CD4-positive, alpha-beta T cell treated with Interleukin-10 for 1 hour (primary cell): ENCODE measurements at places on chromosomes 1 and 21.

DNA sequence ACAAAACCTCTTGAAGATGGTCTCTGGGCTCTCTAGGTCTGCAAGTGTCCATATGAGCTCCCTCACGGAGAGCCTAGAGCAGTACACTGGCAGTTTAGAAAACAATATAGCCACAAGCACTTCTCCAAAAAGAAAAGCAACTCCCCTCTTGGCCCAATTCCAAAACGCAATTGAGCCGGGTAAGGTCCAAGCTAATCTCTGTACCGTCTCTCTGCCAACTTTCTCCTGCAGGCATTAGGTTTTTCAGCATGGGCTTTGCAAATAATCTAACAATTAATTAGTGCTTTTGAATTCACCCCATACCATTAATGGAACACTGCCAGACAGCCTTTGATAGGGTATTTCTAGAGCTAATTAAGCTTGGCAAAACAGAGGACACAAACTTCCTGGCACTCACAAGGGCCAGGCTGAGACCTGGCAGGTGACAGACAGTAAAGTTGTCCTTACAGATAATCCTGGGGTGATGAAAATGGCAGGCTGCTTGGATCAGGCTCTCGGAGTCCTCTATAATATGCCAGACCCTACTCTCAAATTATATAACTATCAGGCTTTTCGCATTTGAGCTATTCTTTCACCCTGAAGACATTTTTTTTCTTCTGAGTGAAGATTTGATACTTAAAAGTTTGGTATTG, 39.8 kb downstream of the TGFBR3 start:
- DNase-seq: no peak

DNA sequence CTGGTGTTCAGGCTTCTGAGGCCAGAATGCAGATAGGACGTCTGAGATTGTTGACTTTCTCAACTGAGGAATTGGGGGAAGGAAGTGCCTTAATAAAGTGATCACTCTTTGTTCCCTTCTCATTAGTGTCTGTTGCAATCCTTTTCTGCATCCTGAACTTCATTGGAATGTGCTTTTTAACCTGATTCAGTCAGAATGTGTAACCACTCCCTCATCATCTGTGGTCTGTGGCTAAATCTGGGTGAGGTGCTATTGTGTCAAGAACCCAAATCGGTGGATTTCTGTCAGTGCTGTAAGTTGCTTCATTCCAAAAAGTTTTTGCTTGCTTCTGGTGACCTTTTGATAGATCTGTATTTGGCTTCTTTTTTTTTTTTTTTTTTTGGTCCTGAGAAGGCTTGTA, 38.2 kb downstream of the ARID1A start:
- peak; percentile 39 for DNase-seq

- no peak for DNase-seq
Observed at GRCh38 chr1:176043537-176043936, 163.5 kb downstream of the COP1 start.

- DNase-seq: no peak
Observed at GRCh38 chr1:85898861-85899260, 190.6 kb upstream of the ZNHIT6 start.

- no peak for DNase-seq
Observed at GRCh38 chr1:10528066-10529014, 53.6 kb downstream of the PEX14 start.

- DNase-seq: no peak
Observed at GRCh38 chr21:15020797-15021196, 44.0 kb downstream of the NRIP1 start.

DNA sequence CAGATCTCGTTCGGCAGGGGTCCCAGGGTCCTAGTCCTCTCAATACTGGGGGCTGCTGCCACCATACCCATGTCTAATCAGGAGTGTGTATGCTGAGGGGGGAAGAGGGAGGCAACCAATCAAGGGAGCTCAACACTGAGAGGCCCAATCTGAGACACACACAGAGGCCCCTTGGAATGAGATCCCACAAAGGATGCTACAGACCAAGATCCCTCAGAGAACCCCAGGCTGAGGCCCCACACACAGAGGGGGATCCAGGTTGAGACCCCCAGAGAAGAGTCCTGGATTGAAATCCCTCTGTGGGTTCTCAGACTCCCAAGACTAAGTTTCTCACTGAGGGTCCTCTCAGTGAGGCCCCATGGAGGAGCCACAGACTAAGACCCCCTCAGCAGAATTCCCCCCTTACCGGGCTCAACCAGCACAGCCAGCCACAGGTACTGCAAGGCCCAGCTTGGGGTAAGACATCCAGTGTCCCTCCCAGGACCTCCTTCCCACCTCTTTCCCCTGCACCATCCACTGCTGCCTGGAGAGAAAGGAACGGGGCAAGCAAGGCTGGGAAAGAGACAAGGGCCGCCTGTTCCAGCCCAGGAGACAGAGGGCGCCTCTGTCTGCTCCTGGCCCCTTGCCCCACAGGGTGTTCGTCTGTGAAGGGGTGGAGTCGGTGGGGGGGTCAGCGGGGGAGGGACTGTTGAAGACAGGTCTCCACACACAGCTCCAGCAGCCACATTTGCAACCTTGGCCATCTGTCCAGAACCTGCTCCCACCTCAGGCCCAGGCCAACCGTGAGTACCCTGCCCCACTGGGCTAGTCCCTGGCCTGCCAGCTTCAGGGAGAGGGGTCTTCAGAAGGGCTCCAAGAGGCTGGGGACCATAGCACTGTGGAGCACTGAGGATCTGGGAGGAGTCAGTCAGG, at the start of gene S100A1:
TSS of gene S100A1 (plus strand) at position 720 of the 912 bp plus-strand sequence. CDS start 2,088 bp downstream, outside the sequence.
- no peak for DNase-seq

- DNase-seq: no peak
Observed at GRCh38 chr1:220906561-220907334, 27.5 kb downstream of the HLX start.

DNA sequence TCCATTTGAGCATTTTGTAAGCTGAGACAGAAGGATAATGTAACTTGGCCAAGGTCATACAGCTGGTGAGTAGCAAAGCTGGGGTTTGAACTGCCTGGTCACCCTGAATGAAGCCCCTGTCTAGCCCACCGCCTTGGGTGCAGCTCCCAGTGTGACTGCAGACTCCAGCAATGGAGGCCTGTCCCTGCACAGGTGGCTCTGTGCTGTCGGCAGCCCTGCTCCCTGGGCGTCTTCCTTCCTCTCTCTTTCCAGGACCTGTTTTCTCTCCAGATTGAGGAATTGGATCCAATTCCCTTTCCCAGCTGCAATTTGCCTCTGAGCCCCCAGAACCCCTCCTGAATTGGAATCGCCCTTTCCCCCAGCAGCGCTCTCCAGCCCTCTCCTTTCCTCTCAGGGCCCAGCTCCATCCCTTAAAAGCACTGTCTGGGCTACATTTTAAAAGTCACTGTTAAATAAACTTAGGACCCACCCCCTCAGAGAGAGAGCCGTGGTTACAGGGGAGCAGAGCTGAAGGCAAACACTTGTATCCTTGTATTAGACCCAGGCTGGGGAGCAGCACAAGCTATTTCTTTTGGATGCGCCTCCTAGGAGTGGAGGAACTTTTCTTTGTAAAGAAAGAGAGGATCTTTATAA, 161.4 kb upstream of the LMO4 start:
- DNase-seq: no peak

GRCh38 chr21:39345440-39345839, 3.4 kb downstream of the HMGN1 start:
- no peak for DNase-seq

DNA sequence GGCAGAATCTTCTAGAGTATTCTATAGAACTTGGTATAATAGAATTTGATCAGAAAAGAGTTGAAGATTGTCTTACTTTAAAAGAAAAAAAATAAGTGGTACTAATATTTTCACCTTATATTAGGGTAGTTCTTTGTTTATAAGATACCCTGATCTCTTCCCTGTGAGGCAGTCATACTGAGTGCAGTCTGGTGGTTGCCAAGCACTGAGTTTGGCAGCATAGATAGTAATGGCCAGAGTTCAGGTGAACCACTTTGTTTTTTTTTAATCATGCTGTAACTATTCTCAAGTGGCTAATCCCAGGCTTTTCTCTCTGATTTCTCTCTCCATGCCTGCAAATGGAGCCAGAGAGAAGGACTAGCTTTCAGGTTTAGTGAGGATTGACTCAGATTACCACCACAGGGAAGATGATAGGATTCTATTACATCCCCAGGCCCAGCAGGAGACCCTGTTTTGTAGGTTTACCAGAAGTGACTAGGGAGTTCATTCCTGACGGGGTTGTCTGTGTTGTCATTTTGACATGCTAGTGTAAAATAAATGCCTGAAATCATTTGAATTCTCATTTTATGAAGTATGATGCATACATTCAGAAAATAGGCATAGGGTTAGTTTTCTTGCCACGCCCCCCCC, 16.7 kb downstream of the KDM1A start:
- no peak for DNase-seq

- no peak for DNase-seq
Observed at GRCh38 chr1:2050461-2050792, 216 bp downstream of the PRKCZ start.

- DNase-seq: no peak
Observed at GRCh38 chr1:245181158-245181517, 26.4 kb downstream of the KIF26B start.

DNA sequence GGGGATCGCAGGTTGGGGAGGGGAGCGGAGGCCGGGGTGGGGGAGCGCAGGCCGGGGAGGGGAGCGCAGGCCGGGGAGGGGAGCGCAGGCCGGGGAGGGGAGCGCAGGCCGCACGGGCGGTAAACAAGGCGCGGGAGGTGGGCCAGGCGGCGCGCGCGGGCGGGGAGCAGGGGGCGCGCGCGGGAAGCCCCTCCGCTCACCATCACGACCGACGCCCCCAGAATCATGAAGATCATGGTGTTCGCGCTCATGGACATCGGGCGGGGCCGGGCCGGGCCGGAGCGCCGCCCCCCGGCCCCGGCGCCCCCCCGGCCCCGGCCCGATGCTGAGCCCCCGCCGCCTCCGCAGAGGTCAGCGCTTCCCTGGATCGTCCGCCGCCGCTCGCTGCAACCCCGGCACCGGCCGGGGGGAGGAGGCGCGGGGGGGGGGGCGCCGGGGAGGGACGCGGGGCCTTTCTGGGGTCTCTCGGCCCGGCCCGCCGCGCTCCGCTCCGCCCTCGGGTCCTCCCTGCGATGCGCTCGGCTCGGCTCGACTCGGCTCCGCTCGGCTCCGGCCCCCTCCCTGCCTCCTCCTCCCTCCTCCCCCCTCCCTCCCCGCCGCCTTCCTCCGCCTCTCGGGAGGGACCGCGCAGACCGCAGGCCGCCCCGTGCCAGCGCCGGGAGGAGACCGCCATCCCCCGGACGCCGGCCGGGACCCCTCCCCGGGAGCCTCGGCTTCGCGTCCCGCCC, at the start of gene TMEM240:
TSS of gene TMEM240 (minus strand) at position 535 of the 728 bp plus-strand sequence. CDS start at position 257, 278 bp downstream.
- peak; percentile 61 for DNase-seq

GRCh38 chr1:168893359-168893801, 164.4 kb upstream of the DPT start:
- no peak for DNase-seq

DNA sequence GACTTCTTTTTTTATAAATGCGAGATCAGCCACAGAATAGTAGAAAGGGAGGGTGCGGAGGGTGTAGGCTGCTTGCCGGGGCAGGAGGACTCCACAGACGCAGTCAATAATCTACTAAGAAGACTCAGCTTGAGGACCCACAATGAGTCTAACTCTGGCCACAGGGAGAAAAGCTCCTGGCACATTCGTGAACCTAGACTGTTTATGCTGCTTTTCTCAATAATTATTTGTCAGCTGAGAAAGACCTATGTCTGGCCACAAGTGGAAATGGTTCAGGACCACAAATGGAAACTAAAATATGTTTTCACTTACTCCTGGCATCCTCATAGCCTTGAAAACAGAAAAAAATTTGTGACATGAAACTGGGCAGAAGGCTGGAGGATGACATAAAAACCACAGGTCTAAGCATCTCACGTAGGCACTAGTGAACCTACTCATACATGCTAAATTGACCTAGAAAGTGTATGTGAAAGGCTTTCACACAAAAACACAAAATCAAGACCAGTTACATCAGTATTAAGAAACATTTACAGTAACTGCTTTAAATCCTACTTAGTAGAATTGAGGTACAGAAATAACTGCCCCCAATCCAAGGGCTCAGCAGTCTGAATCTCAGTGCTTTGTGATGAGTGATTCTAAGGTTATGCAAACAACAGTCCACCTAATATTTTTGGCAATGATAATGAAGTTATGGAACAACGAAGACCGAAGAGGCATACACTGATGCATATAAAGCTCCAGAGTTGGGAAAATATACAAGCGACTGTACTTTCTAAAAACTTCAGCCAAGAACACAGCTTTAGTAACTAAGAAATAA, 159.5 kb downstream of the SLC45A1 start:
- DNase-seq: no peak

DNA sequence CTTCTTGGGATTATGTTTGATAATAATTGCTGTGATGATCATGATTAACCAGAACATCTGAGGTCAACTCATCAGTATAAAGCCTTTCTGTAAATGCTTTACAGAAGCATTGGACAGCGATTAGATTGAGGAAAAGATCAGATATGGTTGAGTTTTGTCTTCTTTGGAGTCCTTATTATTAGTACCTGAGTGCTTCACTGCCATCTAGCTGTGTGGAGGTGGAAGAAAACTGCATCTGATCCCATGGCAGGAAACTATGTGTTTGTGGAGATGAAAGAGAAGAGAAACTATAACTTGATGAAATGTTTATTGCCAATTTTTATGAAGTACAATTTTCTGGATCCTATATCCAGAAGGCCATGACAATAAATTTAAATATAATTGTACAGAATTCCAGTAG, 11.4 kb downstream of the FLG2 start:
- DNase-seq: no peak
